HT-29 (cell line): ENCODE measurements at places on chromosomes 13 and 19.

GRCh38 chr19:51627491-51628138 lies 2.6 kb downstream of the SIGLEC5 start:
- DNase-seq = no peak

DNA sequence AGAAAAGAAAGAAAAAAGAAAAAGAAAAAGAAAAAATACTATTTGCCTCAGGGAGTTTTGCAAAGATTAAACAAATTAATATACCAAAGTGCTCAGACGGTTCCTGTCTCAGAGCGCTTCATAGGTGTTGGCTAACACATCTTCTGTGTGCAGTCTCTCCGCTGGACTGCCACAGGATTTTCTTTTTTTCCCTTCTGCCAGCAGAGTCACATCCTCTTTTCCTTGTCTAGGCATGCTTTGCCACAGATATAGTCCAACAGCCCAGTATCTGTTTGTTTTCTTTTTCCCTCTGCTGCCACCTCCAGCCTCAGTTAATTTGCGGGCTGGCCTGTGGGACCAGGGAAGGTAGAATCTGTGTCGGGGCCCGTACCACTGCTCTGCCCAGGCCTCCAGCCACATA lies 3.4 kb upstream of the URAD start:
- DNase-seq = no peak

- no peak for DNase-seq
These were observed 18.5 kb downstream of the PALM start for GRCh38 chr19:726993-727956.

GRCh38 chr19:53432088-53432661 lies 391 bp downstream of the ZNF761 start:
- no peak for DNase-seq

- DNase-seq = no peak
These were observed 848.5 kb downstream of the PCDH17 start for GRCh38 chr13:58480061-58480460.

DNA sequence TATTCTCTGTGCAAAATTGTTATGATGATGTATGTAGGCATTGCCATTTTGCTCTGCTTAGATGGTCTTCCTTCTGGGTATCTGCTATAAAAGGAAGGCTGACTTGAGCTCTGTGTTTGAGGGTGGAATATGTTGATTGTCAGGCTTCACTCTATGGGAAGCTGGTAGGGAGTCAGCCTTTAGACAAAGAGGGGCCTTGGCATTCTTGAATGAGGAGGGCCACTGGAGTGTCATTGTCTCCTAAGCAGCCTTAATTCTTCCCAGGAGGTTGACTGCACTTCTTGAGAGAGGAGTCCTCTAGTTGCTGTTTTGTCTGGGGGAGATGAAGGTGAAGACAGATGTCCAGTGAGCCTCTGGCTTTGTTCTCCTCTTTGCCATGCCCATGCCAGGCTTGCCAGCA lies 266.8 kb downstream of the KCNRG start:
- DNase-seq = no peak

GRCh38 chr13:113016526-113017295 lies 47.7 kb downstream of the MCF2L start:
- no peak for DNase-seq

- no peak for DNase-seq
These were observed 16.1 kb downstream of the ZNF506 start for GRCh38 chr19:19805480-19805879.

DNA sequence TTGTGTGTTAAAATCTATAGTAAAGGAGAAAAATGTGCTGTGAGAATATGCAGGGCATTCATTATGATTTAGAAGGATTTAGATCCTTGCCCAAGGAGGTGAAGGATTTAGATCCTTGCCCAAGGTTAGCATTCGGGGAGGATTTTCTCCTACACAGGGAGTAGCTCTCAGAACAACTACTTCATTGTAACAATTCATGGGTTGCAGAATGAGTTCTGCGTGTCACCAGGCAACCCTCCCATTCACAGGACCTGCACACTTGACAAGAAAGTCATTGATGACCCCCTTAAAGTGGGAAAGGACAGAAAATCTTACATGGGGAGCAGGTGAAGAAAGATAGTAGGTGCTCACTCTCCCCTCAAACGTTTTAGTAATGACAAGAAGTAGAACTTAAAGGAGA lies 167.1 kb upstream of the MAB21L1 start:
- DNase-seq = no peak

- DNase-seq = peak; percentile 96
These were observed 124.2 kb downstream of the LMO7 start for GRCh38 chr13:75760131-75761021.

DNA sequence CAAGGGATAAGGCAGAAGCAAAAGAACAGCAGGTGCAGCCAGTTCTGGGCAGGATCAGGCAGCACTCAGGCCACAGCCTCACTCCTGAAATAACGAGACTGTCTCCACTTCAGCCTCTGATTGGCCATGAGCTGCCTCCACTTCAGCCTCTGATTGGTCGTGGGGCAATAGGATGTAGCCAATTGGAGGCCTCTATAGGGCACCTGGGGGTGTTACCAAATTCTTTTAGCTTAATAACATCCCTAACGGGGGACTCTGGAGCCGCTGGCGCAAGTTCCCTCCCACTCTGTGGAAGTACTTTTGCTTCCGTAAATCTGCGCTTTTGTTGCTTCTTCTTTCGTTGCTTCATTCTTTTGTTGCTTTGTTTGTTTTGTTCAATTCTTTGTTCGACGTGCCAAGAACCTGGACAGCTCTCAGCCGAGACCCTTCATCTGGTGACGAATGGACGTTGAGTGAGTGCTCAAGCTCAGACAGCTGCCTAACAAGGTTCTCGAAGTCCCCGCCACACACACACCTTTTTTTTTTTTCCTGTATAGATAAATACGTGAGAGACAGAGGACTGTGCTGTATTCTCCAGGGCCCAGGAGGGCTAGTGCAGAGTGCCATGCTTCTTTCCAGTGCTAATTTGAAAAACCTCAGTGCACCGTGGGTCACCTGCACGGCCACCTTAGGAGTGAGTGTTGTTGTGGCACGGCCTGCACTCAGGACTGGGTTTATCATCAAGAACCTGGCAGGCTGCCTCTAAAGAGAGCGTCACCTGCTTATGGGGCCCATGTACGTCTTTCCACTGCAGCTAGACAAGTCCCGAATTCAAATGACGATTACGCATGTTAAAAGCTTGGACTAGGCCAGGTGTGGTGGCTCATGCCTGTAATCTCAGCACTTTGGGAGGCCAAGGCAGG lies 32.0 kb upstream of the TUBGCP3 start:
- peak; percentile 37 for DNase-seq

- no peak for DNase-seq
These were observed 365.4 kb downstream of the ITGBL1 start for GRCh38 chr13:101817898-101818297.

- DNase-seq = no peak
These were observed 38.9 kb downstream of the RASL11A start for GRCh38 chr13:27309401-27309958.

- no peak for DNase-seq
These were observed 25.9 kb downstream of the CLEC4M start for GRCh38 chr19:7788933-7789323.

GRCh38 chr13:60699636-60700035 lies 302.6 kb downstream of the TDRD3 start:
- DNase-seq = no peak

GRCh38 chr13:24161980-24162525 lies 1.5 kb downstream of the SPATA13 start:
- DNase-seq = peak; percentile 90
